ENCODE measurements at places on chromosomes 5 and 9.

DNA sequence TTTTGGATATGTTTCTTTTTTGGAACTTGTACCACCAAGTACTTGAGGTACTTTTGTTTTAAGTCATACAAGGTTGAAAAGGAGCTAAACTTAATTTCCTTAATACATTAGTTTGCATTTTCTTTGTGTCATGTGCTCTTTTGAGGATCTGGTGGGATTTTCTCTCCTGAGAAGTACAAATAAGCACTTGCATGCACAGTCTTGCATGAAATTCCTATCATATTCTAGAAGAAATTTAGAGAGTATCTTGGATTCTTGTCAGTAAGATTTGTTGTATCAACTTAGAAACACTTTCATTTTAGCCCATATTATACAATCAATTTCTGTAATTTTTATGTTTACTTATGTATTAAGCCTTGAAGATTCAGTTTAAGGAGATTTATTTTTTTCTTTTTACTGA, 64.9 kb downstream of the CCNH start:
- DNase-seq = no peak

DNA sequence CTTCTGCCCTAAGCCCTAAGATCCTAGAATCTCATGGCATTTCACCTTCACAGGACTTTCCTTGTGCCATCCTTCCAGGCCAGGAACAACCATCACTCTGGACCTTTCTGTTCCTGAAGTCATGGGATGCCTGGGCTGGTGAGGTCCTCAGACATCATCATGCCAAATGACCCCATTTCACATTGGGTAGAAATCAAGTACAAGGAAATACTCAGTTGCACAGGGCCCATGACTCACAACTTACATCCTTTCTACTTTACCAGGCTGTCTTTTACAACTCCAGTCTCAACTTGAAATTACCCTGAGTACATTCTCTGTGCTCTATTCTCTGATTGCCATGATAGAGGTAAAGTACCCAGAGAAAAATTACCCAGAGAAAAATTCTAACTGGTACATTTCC, 167.1 kb downstream of the PIK3R1 start:
- DNase-seq = no peak

GRCh38 chr5:174500636-174501035, 223.7 kb upstream of the MSX2 start:
- DNase-seq = no peak

GRCh38 chr9:114775121-114775520, 30.7 kb downstream of the TNFSF15 start:
- DNase-seq = no peak

- no peak for DNase-seq
Measured at GRCh38 chr9:84748112-84748511, 78.6 kb downstream of the NTRK2 start.

DNA sequence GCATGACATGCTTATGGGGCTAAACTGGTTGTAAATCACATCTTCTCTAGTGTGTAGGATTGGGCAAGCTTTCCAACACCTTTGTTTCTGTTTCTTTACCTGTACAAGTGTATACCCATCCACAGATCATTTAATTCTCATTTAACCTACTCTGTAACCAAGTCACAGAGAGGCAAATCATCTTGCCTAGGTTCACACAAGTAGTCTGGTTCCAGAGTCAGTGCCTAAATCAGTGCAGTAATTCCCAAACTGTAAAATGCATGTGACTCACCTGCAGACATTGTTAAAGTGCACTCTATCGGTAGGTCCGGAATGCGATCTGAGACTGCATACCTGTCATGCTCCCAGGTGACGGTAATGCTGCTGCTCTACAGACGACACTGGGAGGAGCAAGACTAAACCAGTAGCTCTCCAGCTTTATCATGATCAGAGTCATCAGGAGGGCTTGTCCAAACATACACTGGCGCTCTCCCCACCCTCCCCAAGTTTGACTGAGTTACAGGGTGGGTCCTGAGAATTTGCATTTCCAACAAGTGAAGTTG, 107.9 kb upstream of the FREM1 start:
- no peak for DNase-seq

- no peak for DNase-seq
Measured at GRCh38 chr5:88756953-88757352, 126.0 kb downstream of the MEF2C start.

DNA sequence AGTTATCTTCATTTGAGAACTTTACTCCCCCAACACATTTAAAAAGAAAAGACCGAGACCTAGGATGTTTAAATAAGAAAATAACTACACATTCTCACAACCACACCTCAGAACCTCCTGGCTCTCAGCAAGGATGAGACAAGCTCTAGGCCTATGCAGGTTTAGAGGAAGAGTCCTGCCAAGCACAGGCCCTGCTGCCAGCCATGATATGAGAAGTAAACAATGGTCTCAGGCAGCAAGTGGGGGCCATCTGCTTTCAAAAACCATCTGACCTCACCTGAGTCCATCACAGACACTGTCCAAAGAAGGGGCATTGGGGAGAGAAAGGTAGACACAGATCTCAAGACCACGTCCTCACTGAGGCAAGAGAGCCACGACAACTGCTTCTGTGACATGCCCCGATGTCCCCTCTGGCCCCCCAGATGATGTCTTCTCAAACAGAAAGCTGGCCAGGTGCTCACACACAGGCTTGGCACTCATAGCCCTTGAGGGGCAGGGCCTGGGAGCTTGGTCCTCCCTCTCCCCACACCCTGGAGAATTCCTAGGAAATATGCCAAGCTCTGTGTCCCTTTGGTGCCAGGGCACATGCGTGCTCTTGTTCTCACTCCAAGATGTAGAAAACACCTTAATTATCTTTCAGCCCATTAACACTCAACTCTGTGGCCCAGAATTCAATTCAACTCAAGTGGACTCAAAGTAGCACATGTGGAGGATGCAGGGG, 150.4 kb downstream of the FSTL4 start:
- DNase-seq = no peak

DNA sequence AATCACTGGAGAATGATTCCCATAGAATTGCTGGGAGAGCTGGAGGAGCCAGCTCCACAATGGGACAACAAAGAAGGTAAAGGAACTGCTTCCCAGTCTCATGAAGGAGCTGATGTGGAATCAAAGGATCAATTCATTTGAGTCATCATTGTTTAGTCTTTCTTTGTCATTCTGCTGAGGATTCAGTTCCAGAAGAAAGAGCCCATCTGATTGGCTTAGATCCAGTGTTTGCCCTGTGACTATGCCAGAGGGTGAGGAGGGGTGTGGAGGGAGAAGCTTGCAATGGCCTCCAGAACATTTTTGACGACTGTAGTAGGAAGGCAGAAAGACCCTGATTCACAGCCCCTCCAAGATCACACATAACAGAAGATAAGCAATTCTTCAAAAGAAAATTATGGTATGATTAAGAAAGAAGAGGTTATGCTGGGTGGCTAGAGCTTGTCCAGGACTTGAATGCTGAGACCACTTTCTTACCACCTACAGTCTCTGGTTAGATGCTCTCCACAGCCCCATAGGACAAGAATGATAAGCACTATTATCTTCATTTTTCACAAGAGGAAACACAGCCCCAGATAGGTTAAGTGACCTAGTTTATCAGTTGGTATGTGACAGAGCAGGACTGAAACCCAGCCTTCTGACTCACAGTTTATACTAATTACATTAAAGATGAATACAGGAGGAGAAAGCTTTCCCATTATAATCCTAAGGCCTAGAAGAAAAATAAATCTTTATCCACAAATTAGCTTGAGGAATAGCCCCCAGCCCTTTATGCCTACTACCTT, 363.1 kb downstream of the PRELID2 start:
- DNase-seq = no peak

- no peak for DNase-seq
Measured at GRCh38 chr9:97983589-97984187, 547 bp downstream of the ANP32B start.

- no peak for DNase-seq
Measured at GRCh38 chr5:135950611-135951010, 4.2 kb downstream of the LECT2 start.

- DNase-seq = no peak
Measured at GRCh38 chr9:130765137-130766020, 69.7 kb upstream of the ABL1 start.

DNA sequence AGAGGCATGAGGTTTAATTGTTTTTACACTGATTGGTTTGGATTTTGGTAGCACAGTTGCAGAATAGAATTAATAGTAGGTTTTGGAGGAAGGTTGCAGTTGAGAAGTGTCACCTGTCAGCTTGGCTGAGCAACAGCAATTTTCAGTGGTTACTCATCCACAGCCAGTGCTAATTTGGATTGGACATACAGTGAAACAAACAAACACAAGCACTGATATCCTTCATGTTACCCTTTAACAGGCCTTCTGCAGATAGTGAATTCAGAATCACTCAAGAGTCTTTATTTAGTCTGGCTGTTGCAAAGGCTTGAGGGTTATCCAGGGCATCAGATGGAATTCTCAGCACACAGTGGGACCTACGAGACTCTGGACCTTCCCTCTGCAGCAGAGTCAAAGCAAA, 31.8 kb upstream of the POU4F3 start:
- no peak for DNase-seq

GRCh38 chr5:101647861-101648260, 648.2 kb downstream of the SLCO4C1 start:
- DNase-seq = no peak

DNA sequence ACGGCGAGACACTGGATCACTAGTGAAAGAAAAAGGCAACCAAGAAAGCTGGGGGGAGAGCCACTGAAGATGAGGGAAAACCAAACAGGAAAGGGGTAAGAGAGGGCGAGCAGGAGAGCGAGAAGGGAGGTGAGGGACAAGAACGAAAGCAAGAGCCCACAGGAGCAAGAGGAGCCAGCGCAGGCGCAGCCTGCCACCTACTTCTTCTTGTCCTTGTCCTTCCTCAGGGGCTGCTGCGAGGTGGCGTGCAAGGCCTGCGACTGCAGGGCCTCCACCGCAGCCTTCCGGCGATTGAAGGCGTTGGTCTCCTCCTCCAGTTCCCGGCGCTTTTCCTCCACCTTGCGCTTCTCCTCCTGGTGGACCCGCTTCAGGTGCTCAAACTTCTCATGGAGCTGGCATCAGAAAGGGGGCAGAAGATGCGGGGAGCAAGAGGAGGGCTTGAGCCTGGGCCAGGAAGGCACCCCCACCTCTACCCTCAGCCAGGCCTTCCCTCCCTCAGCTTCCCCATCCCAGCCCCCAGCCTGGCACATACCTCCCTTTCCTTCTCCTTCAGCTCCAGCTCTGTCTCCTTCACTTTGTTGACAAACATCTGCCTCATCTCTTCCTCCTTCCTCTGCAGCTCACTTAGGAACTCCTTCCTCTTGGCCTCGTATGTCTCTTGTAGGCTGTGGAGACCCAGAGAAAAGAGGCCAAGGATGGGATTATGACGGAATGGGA, 13.5 kb downstream of the CCNI2 start:
- DNase-seq = no peak

DNA sequence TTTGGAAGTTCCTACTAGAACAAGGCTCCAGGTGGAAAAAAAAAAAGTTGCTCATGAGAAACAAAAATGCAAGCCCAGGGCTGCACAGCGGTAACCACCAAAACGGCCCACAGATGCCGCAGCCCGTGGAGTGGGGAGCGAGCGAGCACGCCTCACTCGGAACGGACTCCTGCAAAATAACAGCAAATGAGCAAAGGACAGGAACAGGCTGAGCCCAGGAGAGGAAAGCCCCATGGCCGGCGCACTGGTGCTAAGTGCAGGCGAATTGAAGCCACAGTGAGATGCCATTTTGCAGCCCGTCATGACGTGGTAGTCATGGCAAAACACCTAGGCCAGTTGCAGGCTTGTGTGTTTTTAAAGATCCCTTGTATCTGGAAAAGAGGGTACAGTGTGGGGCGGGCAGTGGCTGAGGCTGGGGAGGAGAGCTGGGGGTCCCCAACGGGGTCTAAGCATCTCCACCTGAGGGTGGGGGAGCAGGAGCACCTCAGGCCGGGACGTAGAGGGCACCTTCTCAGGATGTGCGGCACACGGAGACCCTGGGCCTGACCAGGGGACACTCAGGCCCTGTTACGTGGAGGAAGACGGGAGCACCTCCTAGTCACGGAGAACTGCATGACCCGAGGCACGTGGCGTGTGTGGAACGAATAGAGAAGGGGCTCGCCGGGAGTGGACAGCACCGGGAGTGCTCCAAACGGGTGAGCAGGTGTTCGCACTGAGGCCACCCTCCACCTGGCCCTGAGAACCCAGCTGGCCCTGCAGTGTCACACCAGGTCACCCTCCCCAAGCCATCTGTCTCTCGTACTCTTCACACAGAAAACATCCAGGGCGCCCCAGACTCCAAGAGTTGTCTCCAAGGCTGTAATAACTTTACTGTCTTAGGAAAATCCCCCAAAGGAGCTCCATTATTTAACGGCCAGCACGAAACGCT, 10.7 kb downstream of the GRM6 start:
- DNase-seq = no peak

- DNase-seq = no peak
Measured at GRCh38 chr5:56624751-56625150, 190.6 kb upstream of the MAP3K1 start.

- DNase-seq = no peak
Measured at GRCh38 chr5:138353560-138354080, 1.1 kb downstream of the KDM3B start.

GRCh38 chr9:111838439-111838838, 43.7 kb upstream of the SHOC1 start:
- DNase-seq = no peak

- no peak for DNase-seq
Measured at GRCh38 chr9:90464978-90465377, 177.6 kb downstream of the DIRAS2 start.

- DNase-seq = no peak
Measured at GRCh38 chr5:13218518-13218917, 726.0 kb downstream of the DNAH5 start.

- DNase-seq = no peak
Measured at GRCh38 chr9:128733256-128733655, 9.3 kb upstream of the ZDHHC12 start.

DNA sequence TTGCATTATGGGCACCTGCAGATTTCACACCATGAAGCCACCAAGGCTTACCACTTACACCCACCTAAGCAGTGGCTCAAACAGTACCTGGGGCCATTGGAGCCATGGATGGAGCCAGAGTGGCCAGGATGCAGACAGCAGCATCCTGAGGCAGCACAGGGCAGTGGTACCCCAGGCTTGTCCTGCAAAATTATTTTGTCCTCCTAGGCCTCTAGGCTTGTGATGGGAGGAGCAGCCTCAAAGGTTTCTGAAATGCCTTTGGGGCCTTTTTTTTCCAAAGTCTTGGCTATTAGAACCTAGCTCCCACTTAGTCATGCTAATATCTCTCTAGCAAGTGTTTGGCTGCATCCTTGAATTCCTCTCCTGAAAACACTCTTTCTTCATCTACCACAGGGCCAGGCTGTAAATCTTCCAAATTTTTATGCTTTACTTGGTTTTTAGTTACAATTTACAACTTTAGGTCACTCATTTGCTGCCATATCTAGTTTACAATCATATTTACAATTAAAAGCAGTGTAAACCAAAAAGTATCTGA, 15.7 kb downstream of the TMC1 start:
- no peak for DNase-seq

- DNase-seq = no peak
Measured at GRCh38 chr5:53063791-53064190, 45.8 kb downstream of the MOCS2 start.

DNA sequence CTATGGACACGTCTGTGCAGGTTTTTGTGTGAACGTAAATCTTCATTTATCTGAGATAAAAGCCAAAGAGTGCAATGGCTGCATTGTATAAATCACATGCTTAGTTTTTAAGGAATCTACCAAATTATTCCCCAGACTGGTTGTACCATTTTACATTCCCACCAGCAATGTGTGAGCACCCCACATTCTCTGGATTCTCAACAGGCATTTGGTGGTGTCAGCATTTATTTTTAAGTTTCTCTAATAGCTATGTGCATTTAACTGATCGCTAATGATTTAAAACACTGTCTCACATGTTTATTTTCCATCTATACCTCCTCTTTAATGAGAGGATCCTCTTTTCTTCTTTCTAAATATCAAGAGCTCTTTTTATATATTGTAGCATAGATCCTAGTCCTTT, 13.9 kb upstream of the ANKRD18A start:
- DNase-seq = no peak

Data from thoracic aorta (tissue), 2 donors.